ENCODE measurements at places on chromosomes 4 and X.

DNA sequence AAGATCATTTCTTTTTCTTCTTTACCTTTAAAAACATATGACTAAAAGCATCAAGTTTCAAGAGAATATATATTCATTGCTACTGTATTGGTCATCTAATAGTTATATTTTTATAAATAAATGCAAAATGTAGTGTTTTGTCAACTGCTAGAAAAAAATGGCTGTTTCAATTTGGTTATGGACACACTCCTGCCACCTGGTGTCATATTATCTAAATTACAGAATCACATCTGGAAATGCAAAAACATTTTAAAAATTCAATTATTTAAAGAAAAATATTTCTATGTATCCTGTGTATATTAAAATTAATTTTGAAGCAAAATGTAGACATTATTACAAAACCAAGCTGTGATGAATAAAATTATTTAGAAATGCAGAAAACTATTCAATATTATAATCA is 329.4 kb upstream of the PCDH18 start:
- no peak for DNase-seq

DNA sequence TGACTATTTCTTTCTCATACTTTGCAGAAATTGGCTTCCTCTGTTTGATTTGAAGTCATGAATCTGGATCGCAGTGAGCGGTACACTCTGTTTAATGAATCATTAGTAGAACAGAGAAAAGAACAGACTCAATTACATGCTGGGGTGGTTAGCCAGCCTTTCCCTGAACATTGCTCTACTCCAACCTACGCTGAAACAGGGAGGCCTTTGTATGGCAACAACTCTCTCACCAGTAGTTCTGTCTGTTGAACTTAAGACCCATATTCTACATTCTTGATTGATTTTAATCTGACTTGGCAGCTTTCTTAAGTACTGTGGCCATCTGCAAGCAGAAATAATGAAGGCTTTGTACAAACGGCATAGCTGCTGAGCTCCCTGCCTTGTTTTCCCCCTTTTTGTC is 19.0 kb upstream of the AP1S2 start:
- DNase-seq = no peak

- DNase-seq = no peak
Observed at GRCh38 chr4:148293571-148293970, 148.6 kb downstream of the NR3C2 start.

GRCh38 chr4:40550948-40551462 is 78.7 kb downstream of the RBM47 start:
- DNase-seq = no peak

DNA sequence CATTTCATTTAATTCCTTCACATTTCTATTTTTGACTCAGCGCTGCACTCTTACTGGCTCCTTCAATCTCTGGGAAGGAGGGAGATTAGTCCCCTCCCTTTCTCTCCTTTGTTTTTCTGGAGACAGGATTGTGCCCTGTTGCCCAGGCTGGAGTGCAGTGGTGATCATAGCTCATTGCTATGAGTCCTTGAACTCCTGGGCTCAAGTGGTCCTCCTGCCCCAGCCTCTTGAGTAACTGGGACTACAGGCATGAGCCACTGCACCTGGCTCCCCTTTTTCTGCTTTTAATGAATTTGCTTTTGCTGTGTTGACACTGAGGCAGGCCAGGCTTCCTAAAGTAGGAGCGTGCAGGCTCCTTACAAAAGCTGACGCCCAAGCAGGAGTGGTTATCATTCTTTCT is 10.5 kb downstream of the TBC1D14 start:
- DNase-seq = no peak

GRCh38 chrX:68692651-68693050 is 45.2 kb downstream of the STARD8 start:
- no peak for DNase-seq

- DNase-seq = no peak
Observed at GRCh38 chr4:180617196-180617595, 1626.0 kb upstream of the TENM3 start.

DNA sequence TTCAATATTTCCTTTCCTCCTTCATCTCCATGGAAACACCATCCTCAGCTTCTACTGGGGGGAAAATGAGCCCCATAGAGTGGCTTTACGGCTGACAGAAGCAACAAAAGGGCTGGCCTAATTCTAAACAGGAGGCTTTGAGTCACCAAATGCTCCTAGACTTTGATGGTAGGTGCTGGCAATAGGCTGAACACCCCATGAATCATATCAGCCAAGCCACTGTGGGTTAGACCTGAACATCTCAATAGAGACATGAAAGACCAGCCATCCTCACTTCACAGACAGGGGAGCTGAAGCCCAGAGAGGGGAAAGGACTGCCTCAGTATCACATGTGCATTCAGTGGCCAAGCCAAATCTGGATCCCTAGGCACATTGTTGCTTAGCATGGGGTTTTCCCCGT is 107.6 kb downstream of the AMER1 start:
- DNase-seq = no peak

Data from substantia nigra (tissue), 51 donors.